ENCODE measurements at places on chromosomes 4 and X.

GRCh38 chr4:1991596-1992434 lies 17.0 kb downstream of the NELFA start:
- no peak for DNase-seq

DNA sequence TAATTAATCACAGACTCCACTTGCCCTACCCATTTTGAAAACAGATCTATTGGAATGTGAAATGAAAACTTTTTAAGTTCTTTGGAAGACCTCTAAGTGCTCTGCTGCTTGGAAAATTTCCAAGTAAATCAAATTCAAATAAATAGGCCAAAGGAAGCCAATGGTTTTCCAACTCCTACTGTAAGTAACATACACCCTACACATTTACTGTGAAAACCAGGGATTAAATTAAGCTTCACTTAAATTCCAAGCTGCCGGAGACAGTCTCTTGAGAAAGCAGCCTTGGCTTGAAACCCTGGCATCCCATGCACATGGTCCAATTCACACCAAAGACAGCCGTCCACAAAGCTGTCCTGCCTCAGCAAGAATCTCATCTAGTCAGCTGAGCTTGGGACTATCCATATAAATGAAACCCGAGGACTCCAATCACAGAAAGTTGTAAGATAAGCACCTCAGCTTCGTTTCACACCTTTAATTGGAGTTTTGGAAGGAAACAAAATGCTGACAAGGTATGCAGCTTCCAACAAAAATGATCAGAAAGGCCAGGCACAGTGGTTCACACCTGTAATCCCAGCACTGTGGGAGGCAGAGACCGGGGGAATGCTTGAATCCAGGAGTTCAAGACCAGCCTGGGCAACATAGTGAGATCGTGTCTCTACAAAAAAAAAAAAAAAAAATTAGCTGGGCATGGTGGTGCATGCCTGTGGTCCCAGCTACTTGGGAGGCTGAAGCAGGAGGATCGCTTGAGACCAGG lies 88.6 kb downstream of the APBB2 start:
- no peak for DNase-seq

GRCh38 chr4:177728361-177729152 lies 286.3 kb upstream of the AGA start:
- DNase-seq: no peak

- no peak for DNase-seq
Observed at GRCh38 chr4:157447195-157447594, 226.7 kb downstream of the GRIA2 start.

GRCh38 chr4:184804621-184805020 lies 21.1 kb downstream of the ACSL1 start:
- DNase-seq: no peak

- no peak for DNase-seq
Observed at GRCh38 chr4:156487107-156487506, 484.5 kb downstream of the PDGFC start.

DNA sequence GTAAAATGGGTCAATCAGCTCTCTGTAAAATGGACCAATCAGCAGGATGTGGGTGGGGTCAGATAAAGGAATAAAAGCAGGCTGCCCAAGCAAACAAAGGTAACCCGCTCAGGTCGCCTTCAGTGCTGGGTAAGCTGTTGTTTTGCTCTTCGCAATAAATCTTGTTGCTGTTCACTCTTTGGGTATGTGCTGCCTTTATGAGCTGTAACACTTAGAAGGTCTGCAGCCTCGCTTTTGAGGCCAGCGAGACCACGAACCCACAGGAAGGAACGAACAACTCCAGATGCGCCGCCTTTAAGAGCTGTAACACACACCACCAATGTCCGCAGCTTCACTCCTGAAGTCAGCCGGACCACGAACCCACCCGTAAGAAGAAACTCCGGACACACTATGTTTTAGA lies 11.5 kb upstream of the CAMK2D start:
- DNase-seq: no peak

DNA sequence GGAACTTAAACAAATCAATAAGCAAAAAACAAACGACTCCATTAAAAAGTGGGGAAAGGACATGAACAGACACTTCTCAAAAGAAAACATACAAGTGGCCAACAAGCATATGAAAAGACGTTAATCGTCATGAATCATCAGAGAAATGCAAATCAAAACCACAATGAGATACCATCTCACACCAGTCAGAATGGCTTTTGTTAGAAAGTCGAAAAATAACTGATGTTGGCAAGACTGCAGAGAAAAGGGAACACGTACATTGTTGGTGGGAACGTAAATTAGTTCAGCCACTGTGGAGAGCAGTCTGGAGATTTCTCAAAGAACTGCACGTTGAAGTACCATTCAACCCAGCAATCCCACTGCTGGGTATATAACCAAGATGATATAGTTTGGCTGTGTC lies 23.7 kb downstream of the NEUROG2 start:
- no peak for DNase-seq

DNA sequence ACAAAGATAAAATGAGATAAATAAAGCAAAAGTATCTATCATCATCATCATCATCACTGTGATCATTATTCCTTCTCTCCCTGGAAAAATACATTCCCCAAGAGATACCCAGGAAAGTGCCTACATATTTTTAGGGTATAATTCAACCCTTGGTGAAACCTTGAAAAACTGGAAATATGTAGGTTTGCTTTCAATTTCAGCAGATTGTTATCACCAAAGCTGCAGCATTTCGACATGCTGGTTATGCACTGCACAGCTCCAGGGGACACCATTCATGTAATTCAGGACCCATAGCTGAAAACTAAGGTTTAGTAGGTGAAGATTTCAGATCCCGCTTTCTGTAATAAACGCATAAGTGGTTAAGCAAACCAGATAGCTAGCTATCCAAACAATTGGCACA lies 28.4 kb upstream of the FBXW7 start:
- no peak for DNase-seq

DNA sequence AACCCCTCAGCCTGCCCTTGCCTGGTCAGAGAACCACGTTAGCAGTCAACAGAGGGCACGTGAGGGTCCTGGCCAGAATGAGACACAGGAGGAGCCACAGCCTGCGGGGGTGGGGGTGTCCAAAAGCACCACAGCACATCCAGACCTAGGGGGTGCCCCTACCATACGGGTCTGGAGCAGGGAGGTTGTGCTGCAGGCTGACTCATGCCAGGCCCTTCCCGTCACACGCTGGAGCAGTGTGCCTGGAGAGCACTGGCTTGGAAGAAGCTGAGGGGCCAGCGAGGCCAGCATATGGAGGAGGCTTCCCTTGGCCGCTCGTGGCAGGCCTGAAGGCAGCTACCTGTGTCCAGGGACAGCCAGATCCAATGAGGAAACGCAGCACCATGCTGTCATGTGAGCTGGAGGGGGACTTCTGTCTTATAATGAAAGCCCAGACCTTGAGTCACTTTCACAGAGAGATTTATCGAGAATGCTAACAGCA lies 1.5 kb upstream of the IRAK1 start:
- DNase-seq: no peak

DNA sequence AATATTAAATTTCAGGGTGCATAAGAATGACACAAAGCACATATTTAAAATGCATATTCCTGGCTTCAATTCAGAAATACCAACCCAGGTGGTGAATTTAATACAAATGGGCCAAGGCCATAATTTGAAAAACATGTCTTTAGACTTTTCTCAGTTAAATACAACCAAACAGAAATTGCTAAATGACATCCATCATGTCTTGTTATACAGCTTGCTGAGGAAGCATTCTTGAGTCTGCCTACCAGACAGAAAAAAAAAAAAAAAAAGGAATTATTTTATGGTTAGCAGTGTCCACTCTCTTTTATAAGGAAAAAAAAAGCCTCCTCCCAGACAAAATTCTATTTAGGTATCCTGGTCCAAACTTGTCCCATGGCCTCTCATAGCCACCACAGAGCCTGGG lies 119.1 kb downstream of the PAPSS1 start:
- no peak for DNase-seq

GRCh38 chrX:12447448-12448064 lies 309.3 kb downstream of the FRMPD4 start:
- DNase-seq: no peak

- DNase-seq: no peak
Observed at GRCh38 chr4:6201580-6202091, 1.3 kb upstream of the JAKMIP1 start.

GRCh38 chr4:169987327-169988228 lies 38.6 kb downstream of the MFAP3L start:
- no peak for DNase-seq

DNA sequence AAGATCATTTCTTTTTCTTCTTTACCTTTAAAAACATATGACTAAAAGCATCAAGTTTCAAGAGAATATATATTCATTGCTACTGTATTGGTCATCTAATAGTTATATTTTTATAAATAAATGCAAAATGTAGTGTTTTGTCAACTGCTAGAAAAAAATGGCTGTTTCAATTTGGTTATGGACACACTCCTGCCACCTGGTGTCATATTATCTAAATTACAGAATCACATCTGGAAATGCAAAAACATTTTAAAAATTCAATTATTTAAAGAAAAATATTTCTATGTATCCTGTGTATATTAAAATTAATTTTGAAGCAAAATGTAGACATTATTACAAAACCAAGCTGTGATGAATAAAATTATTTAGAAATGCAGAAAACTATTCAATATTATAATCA lies 329.4 kb upstream of the PCDH18 start:
- no peak for DNase-seq

DNA sequence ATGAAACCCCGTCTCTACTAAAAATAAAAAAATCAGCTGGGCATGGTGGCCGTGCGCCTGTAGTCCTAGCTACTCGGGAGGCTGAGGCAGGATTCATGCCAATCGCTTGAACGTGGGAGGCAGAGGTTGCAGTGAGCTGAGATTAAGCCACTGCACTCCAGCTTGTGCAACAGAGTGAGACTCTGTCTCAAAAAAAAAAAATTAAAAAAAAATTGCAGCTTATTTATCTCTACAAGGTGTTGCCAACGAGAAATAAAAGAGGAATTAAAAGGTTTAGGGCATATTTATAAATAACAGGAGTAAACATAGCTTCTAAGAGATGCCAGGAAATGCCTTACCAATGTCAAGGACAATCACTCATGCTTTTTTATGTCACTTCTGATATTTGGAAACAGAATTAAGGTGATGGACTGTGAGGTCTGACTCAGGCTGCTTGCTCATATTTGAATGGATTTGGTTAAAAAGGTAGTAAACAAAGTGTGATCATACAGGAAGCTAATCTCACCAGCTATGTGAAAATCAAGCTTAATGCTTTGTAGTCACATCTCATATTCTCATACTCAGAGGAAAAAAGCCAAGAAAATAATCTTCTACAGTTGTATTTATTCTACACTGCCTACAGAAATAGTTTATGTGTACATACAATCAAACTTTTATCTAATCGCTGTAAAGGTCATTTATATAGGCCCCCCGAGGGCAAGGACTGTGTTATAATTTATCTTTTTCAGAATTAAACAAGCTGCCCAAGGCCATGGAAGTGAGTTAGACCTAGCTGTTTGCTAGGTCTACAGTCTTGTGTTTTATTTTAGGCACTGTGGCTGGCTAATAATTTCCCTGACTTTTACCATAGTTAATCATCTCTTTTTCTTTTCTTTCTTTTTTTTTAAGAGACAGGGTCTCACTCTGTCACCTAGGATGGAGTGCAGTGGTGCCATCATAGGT lies 61.1 kb upstream of the RBMX start:
- DNase-seq: no peak

DNA sequence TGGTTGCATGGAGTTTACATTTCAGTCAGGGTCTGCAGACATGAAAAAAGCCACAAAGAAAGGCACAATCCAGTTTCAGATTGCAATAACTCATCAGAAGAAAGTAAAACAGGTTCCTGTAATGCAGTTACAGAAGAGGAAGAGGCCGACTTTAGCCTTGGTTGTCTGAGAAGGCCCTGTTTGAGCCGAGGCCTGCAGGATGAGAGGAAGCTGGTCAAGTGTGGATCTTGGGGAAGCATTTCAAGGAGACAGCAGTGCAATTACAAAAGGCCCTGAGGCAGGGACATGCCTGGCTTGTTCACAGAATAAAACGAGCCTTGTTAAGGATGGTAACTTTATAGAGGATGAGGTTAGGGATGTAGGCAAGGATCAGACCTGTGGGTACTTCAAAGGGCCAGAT lies 62.4 kb downstream of the AFF2 start:
- no peak for DNase-seq

GRCh38 chr4:103786014-103786413 lies 66.2 kb upstream of the TACR3 start:
- no peak for DNase-seq

DNA sequence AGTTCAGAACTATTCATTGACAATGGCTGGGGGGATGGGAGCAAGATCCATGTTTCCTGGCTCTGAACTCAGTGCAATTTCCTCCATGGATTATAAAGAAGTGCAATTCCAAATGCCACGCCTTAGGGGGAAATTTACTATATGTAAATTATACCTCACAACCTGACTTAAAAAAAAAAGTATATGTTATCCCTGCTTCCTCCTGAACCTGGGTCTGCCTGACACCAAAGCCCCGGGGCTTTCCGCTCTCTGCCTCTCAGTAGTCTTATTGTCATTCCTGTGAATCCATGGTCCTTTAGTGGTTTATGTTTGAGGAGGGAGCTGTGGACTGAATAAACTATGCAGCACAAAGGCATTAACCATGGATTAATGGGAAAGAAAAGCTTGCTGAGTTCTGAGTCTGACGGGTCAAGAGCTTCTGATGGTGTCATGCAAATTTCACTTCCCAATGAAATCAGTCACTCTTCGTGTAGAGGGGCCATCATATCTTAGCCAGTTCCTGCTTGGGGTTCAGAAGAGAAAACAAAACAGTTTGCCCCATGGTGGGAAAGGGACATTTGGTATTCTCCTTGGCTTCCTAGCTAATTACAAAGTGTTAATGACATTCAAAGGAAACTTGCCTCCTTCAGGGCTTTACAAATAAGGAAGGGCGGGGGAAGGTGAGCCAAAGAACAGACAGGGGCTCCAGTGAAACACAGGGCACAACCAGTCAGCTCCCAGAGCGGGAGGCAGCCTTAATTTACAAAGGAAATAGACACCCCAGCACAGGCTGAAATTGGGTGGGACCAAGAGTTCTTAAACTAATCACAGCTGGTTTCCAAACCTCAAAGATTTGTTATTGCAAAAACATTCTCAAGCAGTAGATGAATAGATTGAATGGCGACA lies 14.3 kb downstream of the FAM9C start:
- DNase-seq: no peak

DNA sequence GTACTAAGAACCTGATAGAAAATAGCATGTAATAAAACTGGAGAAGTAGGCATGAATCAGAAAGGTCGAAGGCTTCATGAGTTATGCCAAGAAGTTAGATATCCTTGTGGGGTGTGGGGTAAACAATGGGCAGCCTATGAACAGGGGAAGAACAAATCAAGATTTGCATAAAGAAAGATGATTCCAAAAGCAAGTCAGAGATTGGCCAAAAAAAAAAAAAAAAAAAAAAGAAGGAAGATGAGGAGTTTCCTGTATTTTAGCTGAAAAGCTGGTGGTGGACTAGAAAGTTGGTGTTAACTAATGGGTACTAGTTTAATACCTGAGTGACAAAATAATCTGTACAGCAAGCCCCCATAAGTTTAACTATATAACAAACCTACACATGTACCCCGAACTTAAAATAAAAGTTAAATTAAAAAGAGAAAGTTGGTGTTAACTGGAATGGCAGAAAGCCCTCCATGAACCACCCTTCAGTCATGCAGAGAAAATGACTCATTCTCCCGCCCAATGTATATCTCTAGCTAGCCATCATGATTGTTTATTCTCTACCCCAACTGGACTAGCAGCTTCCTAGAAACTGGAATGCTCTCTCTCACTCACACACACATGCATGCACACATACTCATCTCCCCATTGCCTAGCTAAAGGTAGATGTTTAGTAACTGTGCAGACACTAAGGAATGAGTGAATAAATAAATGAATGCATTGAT lies 41.7 kb downstream of the ATP11C start:
- DNase-seq: no peak
